ENCODE measurements at places on chromosomes 5 and 9.

- no peak for DNase-seq
Observed at GRCh38 chr5:33688066-33688465, 203.7 kb downstream of the ADAMTS12 start.

- DNase-seq = no peak
Observed at GRCh38 chr9:101307051-101307450, 77.8 kb downstream of the BAAT start.

- DNase-seq = no peak
Observed at GRCh38 chr5:58346041-58346440, 113.8 kb downstream of the PLK2 start.

DNA sequence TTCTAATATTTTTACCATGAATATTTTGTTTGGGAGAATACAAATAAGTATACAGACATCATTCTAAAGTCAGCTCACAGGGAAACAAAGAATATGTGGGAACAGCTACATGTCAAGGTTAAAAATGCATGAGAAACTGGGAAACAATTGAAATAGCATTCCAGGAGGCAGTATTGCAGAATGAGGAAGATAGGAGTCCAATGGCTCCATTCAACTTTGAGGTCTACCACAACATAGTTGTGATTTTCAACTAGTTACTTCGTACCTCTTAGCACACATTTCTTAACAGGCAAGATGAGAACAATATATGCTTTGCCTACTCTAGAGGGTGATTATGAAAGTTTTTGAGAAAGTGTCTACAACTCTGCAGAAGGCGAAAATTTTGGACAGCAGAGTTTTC lies 35.2 kb upstream of the CAST start:
- no peak for DNase-seq

DNA sequence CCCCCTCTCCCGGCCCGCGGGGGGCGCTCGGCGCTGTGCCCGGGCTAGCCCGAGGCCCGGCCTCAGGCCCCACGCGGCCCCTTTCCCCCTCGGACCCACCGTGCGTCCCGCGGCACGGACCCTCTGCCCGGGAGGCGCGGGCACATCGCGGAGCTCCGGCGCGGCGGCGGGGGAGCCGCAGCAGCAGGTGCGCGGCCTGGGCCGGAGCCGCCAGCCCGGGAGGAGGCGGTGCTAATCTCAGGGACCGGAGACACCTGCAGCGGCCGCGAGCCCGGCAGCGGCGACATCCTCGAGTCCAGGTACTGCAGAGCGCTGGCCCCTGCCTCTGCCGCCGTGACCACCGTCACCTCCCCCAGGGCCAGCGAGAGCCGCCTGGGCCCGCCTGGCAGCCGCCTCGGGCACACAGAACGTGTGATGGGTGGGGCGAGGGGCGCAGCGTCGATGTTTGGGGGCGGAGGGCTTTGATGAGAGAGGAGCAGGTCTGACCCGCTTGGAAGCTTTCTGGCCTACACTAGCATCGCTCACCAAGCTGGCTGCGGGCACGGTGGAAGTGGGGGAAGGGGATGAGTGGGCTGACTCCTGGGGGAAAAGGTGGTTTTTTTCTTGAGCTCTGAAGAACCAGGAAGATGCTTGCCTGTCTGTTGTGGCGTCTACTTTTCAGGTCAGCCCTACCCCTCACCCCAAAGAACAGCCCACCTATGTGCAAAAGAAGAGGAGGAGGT lies 524 bp downstream of the CYFIP2 start:
- DNase-seq = peak; percentile 59

- no peak for DNase-seq
Observed at GRCh38 chr5:78345485-78345884, 14.9 kb upstream of the SCAMP1 start.

DNA sequence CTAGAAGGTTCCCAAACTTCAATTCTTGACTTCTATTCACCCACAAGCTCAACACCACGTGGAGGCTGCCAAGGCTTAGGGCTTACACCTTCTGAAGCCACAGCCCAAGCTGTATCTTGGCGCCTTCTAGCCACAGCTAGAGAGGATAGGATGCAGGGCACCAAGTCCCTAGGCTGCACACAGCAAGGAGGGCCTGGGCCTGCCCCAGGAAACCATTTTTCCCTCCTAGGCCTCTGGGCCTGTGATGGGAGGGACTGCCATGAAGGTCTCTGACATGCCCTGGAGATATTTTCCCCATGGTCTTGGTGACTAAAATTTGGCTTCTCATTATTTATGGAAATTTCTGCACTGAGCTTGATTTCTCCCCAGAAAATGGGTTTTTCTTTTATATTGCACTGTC lies 112.5 kb downstream of the CPLANE1 start:
- DNase-seq = no peak

DNA sequence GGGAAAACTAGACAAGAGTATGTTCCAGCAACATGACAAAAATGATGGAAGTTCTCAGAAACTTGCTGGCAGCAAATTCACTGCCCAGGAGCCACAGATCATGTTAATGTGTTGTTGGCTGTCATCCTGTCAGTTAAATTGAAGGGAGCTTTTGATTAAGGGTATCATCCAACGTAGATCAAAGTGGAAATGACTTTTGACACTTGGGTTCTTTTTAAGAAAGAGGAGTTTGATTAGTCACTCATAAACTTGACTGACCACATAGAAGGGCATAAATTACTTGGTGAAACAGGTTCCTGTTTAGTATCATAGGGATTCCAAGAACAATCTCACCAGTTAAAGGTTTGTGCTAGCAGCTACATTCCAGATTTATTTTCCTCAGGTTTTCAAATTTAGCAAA lies 288.7 kb downstream of the CSNK1G3 start:
- DNase-seq = no peak

DNA sequence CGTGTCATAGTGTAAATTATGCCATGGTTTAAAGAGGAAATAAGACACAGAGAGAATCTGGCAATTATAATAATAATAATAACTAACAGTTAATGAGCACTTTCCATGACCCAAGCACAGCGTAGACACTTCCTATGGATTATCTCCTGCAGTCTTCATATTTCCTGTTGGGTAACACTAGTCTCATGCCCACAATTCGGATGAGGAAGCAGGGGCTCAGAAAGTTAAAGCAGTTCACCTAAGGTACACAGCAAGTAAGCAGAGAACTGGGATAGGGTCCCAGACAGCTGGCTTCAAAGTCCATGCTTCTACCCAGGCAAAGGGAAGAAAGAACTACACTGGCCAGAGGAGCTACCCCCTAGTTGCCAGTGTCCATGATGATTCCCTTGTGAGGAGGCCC lies 27.9 kb upstream of the TGFBI start:
- no peak for DNase-seq

GRCh38 chr9:97109194-97109811 lies 70.4 kb upstream of the CTSV start:
- peak; percentile 51 for DNase-seq

DNA sequence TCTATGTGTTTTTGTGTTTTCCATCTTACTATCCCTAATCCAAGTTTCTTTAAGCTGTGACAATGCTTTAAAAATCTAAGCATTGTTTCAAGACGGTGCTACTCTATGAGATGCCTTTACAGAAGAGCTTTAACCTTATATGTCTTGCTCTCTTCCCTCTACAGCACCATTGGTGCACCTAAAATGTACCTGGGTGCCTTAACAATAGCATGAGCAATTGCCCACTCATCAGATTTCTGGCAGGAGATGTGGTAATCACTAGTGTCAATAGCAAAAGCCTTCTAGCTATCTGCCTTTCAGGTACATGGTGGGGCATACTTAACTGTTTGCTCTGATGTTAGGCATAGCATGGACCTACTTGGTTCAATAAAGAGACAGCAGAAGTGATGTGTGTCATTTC lies 222.3 kb upstream of the KIF2A start:
- no peak for DNase-seq

- DNase-seq = no peak
Observed at GRCh38 chr9:73179589-73179988, 27.9 kb downstream of the ANXA1 start.

DNA sequence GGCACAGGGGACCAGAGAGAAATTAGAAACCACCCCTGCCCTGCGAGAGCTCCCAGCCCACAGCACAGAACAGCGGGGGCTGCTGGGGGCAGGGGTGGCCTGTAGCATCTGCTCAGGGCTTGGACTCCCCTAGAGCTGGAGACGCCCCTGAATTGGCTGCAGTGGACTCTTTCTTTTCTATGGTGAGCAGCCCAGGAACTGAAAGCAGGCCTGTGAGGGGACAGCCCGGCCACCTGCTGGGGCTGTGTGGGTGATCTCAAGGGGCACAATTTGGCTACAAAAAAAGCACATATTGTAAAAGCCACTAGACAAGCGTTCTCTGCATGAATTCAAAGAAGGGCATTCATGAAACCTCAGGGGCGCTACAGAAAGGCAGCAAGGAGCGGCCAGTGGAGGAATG lies 57.5 kb upstream of the ICE1 start:
- no peak for DNase-seq

- peak; percentile 81 for DNase-seq
Observed at GRCh38 chr5:135887447-135887864, 8.2 kb downstream of the IL9 start.

DNA sequence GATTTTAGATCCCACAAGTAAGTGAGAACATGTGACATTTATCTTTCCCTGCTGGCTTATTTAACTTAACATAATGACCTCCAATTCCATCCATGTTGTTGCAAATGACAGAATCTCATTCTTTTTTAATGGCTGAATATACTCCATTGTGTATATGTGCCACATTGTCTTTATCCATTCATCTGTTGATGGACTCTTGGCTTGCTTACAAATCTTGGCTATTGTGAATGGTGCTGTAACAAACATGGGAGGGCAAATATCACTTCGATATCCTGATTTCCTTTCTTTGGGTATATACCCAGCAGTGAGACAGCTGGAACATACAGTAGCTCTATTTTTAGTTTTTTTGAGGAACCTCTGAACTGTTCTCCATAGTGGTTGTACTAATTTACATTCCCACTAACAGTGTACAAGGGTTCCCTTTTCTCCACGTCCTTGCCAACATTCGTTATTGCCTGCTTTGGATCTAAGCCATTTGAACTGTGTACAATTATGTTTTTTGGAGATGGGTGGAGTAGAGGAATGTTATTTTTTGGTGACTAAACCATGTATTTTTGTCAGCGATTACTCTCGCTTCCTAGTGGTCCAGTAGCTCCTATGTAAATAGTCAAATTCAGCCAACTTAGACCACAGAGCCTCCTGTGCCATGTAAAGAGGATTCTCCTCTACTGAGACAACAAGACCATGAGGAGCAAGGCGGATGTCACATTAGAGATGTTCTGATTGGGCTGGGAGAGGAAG lies 60.6 kb downstream of the TNFSF15 start:
- no peak for DNase-seq

DNA sequence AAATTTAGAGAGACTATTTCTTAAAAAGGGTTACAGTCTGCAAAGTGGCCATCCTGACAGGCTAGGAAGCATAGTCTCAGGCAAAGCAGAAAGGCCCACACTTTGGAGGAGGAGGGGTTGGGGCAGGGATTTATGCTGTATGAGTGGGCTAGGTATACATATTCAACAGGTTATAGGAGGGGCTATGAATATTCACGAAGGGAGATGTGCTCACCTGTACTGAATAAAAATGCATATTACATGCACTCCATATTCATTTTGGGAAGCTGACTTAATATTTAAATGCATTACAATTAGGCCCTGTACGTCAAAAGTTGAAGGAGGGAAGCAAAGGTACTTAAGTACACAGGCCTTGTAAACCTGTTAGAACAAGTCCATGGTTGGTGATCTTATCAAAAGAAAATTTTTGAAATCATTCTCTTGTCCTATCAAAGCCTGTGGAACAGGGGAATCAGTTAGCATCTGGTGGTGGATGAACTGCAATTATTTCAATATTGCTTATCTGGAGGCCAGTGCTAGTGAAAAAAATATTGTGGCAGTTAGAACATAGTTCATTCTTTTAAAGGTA lies 1.6 kb downstream of the CENPP start:
- no peak for DNase-seq

GRCh38 chr9:133981958-133982681 lies 10.0 kb downstream of the VAV2 start:
- DNase-seq = no peak

DNA sequence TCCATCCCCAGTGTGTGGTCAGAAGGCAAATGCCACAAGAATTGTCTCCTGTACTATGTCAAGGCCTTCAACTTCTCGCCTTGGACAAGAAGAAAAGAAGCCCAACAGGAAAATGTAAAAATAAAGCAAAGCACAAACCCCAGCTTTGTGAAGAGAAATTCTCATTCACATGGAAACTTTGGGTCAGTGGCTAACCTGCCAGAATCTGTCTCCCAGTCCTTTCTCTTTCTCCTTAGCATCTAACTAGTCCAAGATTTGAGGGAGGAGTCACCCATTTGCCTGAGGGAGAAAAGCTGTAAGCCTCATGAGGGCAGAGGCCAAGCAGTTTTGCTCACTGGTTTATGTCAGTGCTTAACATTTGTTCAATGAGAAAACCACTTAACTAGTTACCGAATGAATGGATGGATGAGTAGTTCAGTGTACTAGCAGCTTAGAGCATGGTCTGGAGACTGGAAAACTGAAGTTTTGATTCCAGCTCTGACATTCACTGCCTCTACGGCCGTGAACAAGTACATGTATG lies 36.0 kb downstream of the ADAM19 start:
- DNase-seq = peak; percentile 47

DNA sequence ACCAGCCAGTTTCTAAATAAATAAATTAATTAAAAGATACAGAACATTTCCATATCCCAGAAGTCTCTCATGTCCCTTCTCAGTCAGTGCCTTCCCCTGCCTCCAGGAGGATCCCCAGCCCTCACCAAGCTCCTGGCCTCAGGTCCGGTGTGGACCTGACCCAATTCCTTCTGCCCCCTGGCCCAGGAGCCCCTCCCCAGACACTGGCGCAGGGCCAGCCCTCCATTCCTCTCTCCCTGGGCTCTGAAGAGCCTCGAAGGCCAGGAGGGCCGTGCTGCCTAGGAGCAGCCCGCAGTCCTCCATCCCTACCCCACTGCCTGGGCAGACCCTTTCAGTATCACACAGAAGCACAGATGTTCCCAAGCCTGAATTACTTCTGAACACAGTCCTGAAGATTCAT lies 61.8 kb upstream of the BARHL1 start:
- no peak for DNase-seq

DNA sequence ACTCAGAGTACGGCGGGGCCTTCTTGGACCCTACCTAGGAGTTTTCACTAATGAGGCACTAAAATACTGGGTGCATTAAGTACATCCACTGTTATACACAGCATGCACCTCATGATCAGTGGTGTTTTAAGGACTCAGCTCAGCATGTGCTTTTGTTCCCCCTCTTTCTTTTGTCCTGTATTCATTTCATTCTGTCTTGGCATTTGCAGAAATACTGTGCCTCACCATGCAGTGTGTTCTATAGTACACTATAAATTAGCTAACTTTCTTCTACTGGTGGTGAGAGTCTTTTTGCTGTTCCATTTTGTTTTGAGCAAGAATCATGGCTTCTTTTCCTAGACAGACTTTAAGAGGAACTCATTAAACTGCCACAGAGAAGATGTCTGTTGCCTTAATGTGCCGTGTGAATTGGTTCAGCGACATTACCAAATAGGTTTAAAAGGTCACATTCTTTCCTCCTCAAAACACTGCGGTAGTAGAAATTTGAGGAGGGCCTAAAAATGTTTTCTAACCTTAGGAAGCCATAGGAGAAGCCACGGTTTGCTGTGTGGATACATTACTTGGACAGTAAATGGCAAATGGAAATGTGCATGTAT lies 276.6 kb downstream of the MAST4 start:
- no peak for DNase-seq

Data from activated CD4-positive, alpha-beta T cell treated with anti-CD3 and anti-CD28 coated beads, Interleukin-10, Interleukin-2, amounts not matched to agents 100 ng/mL and 50 ng/mL, durations not matched to agents 16 hours and 8 hours (primary cell).